Activated T-cell treated with anti-CD3 and anti-CD28 coated beads for 1 hour (primary cell): ENCODE measurements at places on chromosomes 11 and 22.
A peak's percentile ranks its signal among the peaks of the same experiment; 100 is the strongest.

- no peak for DNase-seq
These were observed 3.2 kb downstream of the SCGB1A1 start for GRCh38 chr11:62421996-62422395.

- DNase-seq = no peak
These were observed 5.4 kb downstream of the DAGLA start for GRCh38 chr11:61685617-61685967.

DNA sequence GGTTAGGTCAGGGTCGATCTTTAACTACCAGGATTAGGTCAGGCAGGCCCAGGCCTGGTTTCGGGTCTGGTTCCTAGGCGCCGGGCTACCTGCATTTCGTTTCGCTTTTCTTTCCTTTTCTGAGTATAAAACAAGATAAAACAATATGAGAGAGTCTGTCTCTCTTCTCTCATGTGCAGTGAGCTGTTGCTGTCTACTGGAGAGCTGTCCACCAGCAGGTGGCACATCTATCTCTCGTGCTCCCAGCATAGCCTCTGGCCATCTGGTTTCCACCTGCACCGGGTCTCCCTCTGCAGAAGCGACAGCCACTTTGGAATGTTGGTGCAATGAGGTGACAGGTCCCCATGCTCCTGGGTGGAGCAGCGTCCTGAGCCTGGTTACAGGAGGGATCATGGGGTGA, 27.6 kb downstream of the RIBC2 start:
- DNase-seq = no peak

GRCh38 chr11:115198321-115198741, 305.9 kb downstream of the CADM1 start:
- DNase-seq = no peak

DNA sequence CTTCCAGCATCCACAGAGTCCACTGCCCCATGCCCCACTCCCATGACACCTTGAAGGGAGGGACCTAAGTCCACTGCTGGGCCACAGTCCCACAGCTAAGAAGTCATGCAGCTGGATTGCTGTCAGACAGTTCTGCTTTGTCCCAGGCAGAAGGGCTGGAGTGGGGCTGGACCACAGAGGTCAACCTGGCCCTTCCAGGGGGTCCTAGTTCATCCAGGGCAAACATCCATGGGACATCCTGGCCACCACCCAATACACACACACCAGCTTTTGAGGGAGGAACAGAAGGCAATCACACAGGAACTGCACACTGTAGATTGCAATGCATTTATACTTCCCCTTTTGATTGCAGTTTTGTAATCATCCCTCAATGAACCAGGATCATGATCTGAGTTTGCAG, 11.3 kb upstream of the APOL4 start:
- no peak for DNase-seq

DNA sequence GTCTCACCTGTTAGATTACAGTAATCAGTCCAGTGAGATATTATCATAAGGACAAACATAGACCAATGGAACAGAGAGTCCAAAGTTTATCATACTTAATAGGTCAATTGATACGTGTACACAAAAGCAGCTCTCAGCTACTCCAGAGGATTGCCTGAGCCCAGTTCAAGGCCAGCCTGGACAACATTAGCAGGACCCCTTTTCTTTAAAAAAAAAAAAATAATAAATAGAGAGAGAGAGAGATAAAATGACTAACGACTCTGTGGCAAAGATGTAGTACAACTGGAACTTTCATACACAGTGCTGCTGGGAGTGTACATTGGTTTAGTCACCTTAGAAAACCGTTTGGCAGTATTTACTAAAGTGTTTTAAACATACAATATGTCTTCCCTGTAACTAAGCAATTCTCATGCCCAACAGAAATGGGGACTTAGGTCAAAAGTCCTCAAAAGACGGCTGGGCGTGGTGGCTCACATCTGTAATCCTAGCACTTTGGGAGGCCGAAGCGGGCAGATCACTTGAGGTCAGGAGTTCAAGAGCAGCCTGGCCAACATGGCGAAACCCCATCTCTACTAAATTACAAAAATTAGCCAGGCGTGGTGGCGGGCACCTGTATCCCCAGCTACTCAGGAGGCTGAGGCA, 10.6 kb downstream of the SNX32 start:
- no peak for DNase-seq

DNA sequence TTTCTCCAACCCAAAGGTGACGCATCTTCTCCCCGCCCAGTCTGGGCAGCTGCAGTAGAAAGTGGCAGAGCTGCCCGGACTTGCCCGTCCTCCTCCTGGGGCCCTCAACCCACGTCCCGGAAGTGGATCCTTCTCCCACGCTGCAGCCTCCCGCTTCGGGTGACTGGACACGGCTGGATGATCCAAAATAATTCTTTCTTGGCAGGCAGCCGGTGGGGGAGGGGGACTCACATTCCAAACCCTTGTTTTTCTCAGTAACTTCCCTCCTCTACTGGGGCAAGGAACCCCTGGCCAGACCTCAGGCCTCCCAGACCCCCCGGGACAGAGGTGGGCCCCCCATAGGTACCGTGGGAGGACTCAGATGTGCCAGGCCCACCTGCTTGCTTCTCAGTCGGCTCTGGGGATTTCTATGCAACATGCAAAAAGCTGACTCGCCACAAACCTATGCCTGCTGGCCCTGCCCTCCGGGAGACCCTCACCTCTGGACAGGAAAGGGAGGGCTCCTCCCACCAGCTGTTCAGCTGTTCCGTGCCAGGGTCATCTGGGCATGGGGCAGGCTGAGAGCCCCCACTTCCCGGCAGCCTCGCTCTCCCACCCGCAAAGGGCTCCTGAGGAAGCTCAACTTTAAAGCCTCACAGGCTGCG, 1.4 kb downstream of the PLXNB2 start:
- DNase-seq = no peak

DNA sequence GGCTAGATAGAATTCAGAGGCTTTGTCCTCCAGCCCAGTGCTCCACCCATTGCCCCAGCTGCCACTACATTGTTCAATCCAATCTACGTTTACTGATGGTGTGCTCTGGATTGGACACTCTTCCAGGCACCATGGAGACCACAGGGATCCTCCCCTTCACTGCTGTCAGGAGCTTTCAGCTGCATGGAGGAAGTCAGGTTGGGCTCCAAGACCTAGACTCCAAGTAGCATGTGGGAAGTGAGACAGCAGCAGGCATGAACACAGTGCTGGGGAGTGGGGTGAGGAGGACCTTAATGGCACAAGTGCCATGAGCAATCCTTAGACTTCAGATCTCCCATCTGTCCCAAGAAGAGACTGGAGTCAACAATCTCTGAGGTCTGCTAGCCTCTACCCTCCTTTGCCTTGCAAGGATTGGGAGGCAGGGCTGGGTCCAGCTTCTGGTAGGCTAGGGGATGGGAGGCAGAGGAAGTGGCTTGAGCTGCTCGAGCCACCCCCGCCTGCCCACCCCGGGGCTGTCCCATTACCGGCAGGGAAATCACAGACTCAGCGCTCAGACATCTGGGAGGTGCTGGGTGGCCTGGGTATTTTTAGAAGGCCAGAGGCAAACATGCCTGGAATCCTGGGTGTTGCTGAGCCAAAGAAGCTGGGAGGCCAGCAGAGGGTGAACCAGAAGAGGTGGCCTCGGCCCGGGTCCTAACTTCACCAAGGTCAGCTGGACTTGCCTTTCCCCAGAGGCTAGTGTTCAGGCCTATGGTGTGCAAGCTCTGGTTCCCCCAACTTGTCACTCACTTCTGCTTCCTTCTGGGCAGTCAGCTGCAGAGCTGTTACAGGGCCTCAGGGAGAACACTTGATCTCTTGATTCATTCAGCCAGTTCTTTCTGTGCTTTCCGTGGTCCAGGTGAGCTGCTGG, 15.2 kb upstream of the FCHSD2 start:
- DNase-seq = no peak

GRCh38 chr22:42358643-42359558, 73.3 kb downstream of the NFAM1 start:
- DNase-seq = no peak

- no peak for DNase-seq
These were observed 21.6 kb downstream of the LMO1 start for GRCh38 chr11:8242118-8242475.

- DNase-seq = no peak
These were observed 18.1 kb upstream of the INCENP start for GRCh38 chr11:62105667-62106191.

GRCh38 chr11:119673759-119674336, 55.2 kb downstream of the NECTIN1 start:
- no peak for DNase-seq

GRCh38 chr11:75339685-75340409, 11.6 kb downstream of the ARRB1 start:
- no peak for DNase-seq

DNA sequence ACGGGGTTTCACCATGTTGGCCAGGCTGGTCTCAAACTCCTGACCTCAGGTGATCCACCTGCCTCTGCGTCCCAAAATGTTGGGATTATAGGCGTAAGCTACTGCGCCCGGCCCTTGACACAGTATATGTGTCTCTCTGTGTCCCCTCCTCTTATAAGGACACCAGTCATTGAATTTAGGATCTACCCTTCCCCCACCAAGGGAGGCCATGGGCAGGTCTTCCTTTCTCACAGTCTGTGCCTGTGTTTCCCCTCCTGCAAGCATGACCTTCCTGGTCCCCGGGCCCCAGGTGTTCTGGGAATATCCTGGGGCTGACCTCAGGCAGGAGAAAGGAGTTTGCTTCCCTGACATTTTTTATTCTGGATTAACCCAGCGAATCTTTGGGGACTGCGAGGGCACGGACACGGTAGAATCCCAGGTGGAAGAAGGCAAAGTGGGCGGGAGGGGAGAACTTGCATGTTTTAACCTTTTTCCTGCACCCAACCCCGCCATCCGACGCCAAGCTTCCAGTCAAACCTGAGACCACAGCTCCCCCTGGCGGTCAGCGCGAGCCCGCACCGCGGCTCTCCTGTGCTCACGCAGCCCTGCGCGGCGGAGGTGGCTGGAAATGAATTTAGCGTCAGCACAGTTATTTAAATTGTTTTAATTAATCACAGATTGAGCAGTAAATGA, 42.1 kb upstream of the ISX start:
- DNase-seq = peak; percentile 45

- DNase-seq = no peak
These were observed 81.5 kb downstream of the SIK3 start for GRCh38 chr11:117016747-117017146.

- no peak for DNase-seq
These were observed 700 bp downstream of the FAM180B start for GRCh38 chr11:47587039-47587716.

DNA sequence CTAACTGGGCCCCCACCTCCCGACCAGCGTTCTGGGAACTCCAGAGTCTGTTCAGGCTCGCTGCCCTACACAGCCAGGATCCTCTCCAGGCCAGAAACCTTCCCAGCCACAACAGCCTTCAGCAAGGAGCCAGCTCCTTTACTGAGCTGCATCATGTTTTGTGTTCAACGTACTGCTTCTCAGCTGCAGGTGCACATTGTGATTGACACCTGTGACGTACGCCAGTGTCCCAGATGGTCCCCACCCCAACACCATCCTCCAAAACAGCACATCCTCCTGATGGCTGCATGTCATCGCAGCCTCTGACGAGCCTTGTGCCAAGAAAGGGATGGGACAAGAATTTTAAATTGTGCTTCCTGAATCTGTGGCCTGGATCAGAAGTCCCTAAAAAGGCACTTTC, 117.5 kb downstream of the SPATA19 start:
- DNase-seq = no peak

GRCh38 chr11:10139143-10139542, 154.9 kb downstream of the SBF2 start:
- no peak for DNase-seq

- DNase-seq = no peak
These were observed 4.9 kb upstream of the CNTN5 start for GRCh38 chr11:99015634-99016454.

GRCh38 chr22:46573781-46574437, 36.5 kb upstream of the CELSR1 start:
- no peak for DNase-seq

DNA sequence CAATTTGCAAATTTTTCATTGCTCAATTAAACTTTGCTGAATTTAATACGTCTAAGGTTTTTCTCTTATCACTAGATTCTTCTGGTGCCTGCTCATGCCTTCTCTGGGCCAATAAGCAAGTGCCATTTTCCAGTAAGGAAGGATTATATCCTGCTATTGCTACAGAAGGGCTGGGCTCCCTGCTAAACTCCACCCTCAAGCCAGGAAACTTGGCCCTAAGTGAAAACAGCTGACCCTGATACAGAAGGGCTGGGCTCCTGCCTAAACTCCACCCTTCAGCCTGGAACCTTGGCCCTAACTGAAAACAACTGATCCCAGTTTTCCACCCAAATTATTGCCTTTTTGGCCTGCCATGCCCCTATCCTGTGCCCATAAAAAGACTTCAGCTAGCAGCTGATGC, 385.3 kb downstream of the DYNC2H1 start:
- no peak for DNase-seq

- no peak for DNase-seq
These were observed 23.8 kb downstream of the DRD4 start for GRCh38 chr11:660681-661444.

GRCh38 chr11:59010708-59011107, 71.4 kb downstream of the GLYATL1 start:
- no peak for DNase-seq

- DNase-seq = no peak
These were observed at the start of gene P2RY6 for GRCh38 chr11:73271936-73272679. P2RY6 (plus strand) TSS chr11:73272338; CDS start chr11:73296519, 24,181 bp downstream.

- no peak for DNase-seq
These were observed 27.8 kb upstream of the CLTCL1 start for GRCh38 chr22:19319281-19319680.

DNA sequence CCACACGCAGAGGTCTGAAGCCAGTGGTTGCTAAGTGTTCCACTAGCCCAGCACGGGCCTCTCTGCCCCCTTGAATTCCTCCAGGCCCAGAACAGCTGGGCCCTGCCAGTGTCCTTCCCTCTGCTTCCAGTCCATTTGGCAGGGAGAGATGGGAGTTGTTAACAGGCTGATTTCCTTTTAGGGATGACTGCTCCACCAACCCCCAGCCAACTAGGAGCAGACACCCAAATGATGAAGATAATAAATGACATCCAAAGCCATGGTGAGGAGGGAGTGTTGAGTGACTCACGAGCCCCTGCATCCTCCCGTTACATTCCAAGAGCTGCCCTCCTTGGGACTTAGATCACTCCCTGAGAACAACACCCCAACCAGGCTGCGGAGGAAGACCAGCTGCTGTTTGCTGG, 20.6 kb downstream of the PARVA start:
- no peak for DNase-seq

GRCh38 chr11:110478410-110478809, 48.7 kb downstream of the FDX1 start:
- no peak for DNase-seq

- DNase-seq = peak; percentile 41
These were observed 89.8 kb downstream of the PDE2A start for GRCh38 chr11:72584293-72584938.

- no peak for DNase-seq
These were observed at the start of gene WT1 for GRCh38 chr11:32435511-32435941. WT1 (minus strand) TSS chr11:32435539.

DNA sequence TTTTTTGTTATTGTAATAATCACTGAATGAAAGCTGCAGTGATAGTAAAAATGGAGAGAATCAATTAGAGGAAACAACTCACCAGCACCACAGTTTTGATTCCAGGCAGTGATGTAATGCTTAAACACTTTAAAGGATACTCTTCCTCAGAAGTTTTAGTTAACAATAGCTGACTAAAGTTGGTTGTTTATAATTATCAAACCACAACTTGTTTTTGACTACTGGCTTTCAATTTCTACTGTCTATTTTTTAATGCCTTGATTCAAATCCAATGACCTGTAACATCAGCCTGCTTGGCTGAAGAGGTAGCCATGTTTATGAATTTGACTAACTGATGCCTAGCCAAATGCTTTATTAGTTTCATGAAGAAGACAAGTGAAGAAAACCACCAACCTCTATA, 18.2 kb upstream of the CASP12 start:
- DNase-seq = no peak
